ENCODE measurements at places on chromosomes 2 and 18. TPM values are rescaled to one million over a fixed set of nuclear protein-coding genes. Genes with fewer than 3 reads are reported as not detected.

GRCh38 chr2:199804831-199805230 lies 46.2 kb downstream of the FTCDNL1 start:
- peak; percentile 11 for DNase-seq
- H3K4me3 ChIP-seq, result no peak overlapping the region
- no peaks in the 10 kb centered on the region for H3K27me3 ChIP-seq
- H3K36me3 ChIP-seq, result no peaks in the 10 kb centered on the region
- no peak overlapping the region for H3K27ac ChIP-seq
- H3K4me1 ChIP-seq, result no peaks in the 10 kb centered on the region

DSG2 gene
- 45.3 TPM for total RNA-seq

GRCh38 chr2:238158509-238159070 lies at the start of gene ERFE:
TSS of gene ERFE (plus strand) at chr2:238158970. CDS start at chr2:238159008, 38 bp downstream.
- H3K36me3 ChIP-seq, result no peaks in the 10 kb centered on the region
- DNase-seq, result peak; percentile 53
- H3K27me3 ChIP-seq, result peaks cover 68% of the 10 kb centered on the region
- no peaks in the 10 kb centered on the region for H3K4me1 ChIP-seq
- H3K4me3 ChIP-seq, result peak within 1 kb of the TSS; percentile 20

GRCh38 chr2:204078003-204078698 lies 141.6 kb downstream of the ICOS start:
- H3K4me3 ChIP-seq, result no peak overlapping the region
- H3K36me3 ChIP-seq, result no peaks in the 10 kb centered on the region
- H3K4me1 ChIP-seq, result no peaks in the 10 kb centered on the region
- H3K27me3 ChIP-seq, result no peaks in the 10 kb centered on the region
- DNase-seq, result no peak
- no peak overlapping the region for H3K27ac ChIP-seq

GRCh38 chr2:121670181-121670580 lies 20.9 kb upstream of the CLASP1 start:
- H3K4me3 ChIP-seq, result no peak overlapping the region
- no peaks in the 10 kb centered on the region for H3K4me1 ChIP-seq
- no peak for DNase-seq
- no peaks in the 10 kb centered on the region for H3K36me3 ChIP-seq

TCF7L1 gene
- total RNA-seq, result 1.5 TPM

GRCh38 chr2:54285451-54285850 lies 29.4 kb upstream of the TSPYL6 start:
- H3K36me3 ChIP-seq, result no peaks in the 10 kb centered on the region
- H3K27ac ChIP-seq, result no peak overlapping the region
- H3K4me3 ChIP-seq, result no peak overlapping the region
- no peaks in the 10 kb centered on the region for H3K27me3 ChIP-seq
- DNase-seq, result no peak

DNA sequence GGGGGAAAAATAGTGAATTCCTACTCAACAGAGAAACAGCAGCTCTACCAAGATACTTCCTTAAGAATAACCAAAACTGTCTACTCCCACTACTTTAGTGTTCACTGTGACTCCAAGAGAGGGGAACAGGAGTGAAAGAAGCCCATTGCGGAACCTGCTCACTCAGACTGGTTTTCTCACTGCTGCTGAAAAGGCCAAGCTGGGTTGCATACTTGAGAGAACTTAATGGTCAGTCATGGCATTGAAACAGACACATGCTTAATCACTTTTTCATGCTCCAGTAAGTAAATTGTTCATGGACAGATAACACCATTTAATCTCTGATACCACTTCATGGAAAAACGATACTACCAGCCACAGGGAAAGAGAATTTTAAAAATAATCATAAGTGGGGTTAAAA lies 35.7 kb upstream of the SLC8A1 start:
- H3K27me3 ChIP-seq, result no peaks in the 10 kb centered on the region
- H3K36me3 ChIP-seq, result no peaks in the 10 kb centered on the region
- peak; percentile 66 for DNase-seq
- no peak overlapping the region for H3K4me3 ChIP-seq

DNA sequence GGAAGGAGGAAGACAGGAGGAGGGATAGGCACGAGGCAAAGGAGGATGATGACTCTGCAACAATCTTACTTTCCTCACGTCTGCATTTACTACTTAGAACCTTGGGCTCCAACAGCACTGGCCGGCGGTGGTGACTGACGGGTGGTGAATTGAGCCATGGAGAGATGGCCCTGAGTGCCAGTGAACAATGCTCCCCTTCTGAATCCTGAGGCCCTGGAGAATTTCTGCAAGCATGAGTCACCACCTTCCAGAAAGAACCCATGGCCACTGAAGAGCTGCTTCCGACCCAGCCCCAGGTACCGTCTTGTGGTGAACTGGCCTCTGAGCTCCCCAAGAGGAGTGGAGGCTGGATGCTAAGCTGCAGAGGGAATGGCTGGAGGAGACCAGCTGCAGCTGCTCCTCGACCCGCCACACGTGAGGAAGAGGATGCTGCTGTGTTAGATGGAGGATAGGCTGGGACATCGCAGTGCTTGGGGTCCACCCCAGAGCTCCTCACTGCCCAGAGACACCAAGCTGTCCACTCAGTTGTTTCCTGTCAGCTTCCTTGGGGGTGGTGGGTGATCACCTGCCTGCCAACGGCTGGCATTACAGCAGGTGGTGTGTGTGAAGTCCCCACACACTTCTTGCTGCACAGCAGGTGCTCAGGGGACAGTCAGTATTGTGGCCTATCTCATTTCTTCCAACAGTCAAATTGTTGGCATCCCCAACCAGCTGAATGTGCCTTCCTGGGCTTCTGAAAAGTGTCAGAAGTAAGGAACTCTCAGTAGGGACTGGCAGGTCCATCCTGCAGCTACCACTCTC lies 186.5 kb upstream of the ID2 start:
- H3K27ac ChIP-seq, result no peak overlapping the region
- no peak overlapping the region for H3K4me3 ChIP-seq
- DNase-seq, result no peak
- peaks cover 11% of the 10 kb centered on the region for H3K4me1 ChIP-seq

ST8SIA3 gene
- total RNA-seq, result 0.07 TPM

DNA sequence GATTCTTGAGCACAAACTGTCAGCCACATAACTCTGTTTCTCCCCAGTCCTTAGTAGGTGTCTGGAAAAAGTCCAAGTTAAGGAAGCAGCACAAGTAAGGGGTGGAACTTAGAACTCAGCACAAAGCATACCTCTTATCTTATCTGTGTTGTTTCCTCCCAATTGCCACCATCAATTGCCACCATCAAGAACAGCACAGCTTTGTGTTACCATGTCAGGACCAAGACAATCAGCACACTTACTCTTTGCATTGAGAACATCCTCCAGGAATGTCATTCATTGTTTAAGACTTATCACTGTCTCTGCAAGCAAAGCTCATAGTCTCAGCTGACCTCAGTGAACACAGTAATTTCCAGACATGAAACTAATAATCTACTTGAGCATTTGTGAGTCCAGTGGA lies 212.7 kb upstream of the FSHR start:
- H3K4me1 ChIP-seq, result peaks cover 3% of the 10 kb centered on the region
- DNase-seq, result peak; percentile 11
- no peaks in the 10 kb centered on the region for H3K27me3 ChIP-seq

MAP3K20 gene
- total RNA-seq, result 151 TPM

DNA sequence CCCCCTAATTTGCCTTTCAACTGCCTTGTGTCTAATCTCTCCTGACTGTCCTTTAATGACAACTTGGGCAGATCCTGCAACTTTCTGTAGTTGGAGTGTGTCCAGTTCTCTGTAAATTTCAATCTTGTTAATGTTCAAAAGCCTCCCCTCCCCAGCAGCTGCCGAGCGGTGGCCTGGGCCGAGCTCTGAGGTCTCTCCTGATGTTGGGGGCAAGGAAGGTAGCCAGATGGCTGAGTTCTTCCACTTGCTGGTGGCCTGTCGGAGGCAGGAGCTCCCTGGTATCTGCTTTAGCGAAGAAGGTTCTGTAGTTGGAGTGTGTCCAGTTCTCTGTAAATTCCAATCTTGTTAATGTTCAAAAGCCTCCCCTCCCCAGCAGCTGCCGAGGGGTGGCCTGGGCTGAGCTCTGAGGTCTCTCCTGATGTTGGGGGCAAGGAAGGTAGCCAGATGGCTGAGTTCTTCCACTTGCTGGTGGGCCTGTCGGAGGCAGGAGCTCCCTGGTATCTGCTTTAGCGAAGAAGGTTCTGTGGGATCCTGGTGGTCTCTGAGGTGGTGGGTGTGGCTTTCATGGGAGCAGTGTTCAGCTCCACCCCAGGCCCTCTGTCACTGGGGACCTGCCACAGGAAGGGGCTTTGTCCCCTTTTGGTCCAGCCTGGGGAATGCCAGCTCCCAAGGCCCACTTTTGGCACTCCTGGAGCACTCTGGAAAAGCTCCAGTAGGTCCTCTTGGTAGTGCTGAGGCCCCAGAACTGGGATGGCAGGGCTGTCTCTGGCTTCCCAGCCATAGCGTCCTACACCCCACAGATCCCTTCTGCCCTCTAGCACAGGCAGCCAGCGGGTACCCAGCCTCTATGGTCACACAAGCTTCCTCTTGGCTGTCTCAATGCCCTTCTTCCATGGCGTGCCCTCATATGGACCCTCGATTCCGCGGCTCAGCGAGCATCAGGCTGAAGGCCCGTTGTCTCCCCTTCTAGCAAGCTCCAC lies 211.9 kb downstream of the ALPK2 start:
- no peak overlapping the region for H3K27ac ChIP-seq
- H3K36me3 ChIP-seq, result no peaks in the 10 kb centered on the region
- H3K27me3 ChIP-seq, result no peaks in the 10 kb centered on the region
- no peak overlapping the region for H3K4me3 ChIP-seq
- no peak for DNase-seq
- peaks cover 7% of the 10 kb centered on the region for H3K4me1 ChIP-seq

ANKRD39 gene
- 27.8 TPM for total RNA-seq

DNA sequence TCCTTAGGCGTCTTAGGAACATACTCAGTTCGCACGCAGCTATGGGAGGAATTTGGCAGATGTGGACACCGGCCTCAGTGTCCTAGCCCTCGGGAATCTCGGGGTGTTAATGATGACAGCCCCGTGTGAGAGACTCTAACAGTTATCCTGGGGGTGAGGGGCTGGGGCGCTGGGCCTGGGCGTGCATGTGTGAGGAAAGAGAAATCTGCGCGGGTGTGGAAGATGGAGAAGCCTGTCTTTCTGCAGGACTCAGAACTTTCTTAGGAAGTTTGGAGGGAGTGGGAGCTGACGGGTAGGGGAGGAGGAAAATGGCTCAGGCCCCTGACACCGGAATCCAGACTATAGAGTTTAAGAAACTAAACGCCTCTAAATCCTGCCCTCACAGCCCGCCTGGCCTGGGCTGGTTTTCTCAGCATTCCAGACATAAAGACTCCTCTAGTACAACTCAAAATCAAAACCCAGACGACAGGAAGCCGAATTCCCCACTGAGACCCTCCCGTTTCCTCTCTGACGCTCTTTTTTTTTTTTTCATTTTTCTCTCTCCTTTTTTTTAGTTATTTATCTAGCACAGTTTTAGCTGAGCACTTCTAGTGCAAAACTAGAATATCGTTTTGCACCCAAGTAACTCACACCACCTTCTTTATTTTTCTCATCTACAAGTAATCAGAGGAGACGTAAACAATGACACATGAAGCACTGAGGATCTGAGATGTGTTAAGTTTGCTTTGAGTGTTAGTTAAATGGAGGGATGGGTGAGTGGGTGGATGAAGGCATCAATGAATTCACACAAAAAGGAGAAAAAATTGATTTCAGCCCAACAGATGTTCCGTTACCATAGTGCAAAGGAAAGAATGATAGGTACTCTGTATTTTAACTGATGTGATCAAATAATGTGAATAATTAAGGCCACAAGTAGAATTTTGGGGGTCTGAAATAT lies 1.2 kb upstream of the HAAO start:
- H3K36me3 ChIP-seq, result no peaks in the 10 kb centered on the region
- H3K27me3 ChIP-seq, result peaks cover 16% of the 10 kb centered on the region
- H3K4me1 ChIP-seq, result no peaks in the 10 kb centered on the region
- DNase-seq, result no peak

GRCh38 chr2:45132551-45132950 lies 123.3 kb upstream of the SIX2 start:
- H3K4me3 ChIP-seq, result no peak overlapping the region
- no peaks in the 10 kb centered on the region for H3K4me1 ChIP-seq
- no peak overlapping the region for H3K27ac ChIP-seq
- no peaks in the 10 kb centered on the region for H3K36me3 ChIP-seq
- DNase-seq, result no peak

DNA sequence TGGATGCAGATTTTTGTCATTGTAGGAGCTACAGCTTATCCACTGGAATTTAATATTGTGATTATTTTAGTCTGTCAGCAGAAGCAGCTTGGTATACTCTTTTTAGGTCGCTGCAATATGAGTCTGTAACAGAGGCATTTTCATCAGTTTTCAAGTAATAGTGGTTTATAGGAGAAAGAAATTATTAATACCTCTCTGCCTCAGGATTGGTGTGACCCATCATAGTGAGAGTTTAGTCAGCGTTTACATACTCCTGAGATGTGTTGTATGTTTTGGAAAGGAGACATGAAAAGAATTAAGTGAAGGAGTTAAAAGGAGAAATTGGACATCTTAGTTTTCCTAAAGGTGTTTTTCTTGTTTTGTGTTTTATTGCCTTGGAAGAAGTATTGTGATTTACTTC lies 189.8 kb downstream of the GULP1 start:
- no peaks in the 10 kb centered on the region for H3K36me3 ChIP-seq
- H3K4me3 ChIP-seq, result no peak overlapping the region
- no peaks in the 10 kb centered on the region for H3K27me3 ChIP-seq
- H3K27ac ChIP-seq, result no peak overlapping the region
- H3K4me1 ChIP-seq, result no peaks in the 10 kb centered on the region

- peak; percentile 82 for DNase-seq
- H3K4me3 ChIP-seq, result no peak overlapping the region
- no peaks in the 10 kb centered on the region for H3K27me3 ChIP-seq
- H3K4me1 ChIP-seq, result no peaks in the 10 kb centered on the region
- no peaks in the 10 kb centered on the region for H3K36me3 ChIP-seq
- H3K27ac ChIP-seq, result no peak overlapping the region
These were observed 45.1 kb upstream of the ACAA2 start for GRCh38 chr18:49858309-49859020.

All from cardiac muscle cell (in vitro differentiated cells and primary cell).